ENCODE measurements at places on chromosomes 5 and 9.
A peak's percentile ranks its signal among the peaks of the same experiment; 100 is the strongest.

GRCh38 chr5:25891691-25892090, 1146.7 kb downstream of the CDH9 start:
- H3K36me3 ChIP-seq: no peaks in the 10 kb centered on the region
- no peaks in the 10 kb centered on the region for H3K4me1 ChIP-seq
- no peak for DNase-seq
- no peak overlapping the region for H3K4me3 ChIP-seq
- no peaks in the 10 kb centered on the region for H3K27me3 ChIP-seq

GRCh38 chr5:122702524-122702875, 72.4 kb upstream of the SNX2 start:
- H3K4me1 ChIP-seq: no peaks in the 10 kb centered on the region
- DNase-seq: no peak
- H3K4me3 ChIP-seq: no peak overlapping the region
- peaks cover 10% of the 10 kb centered on the region for H3K27me3 ChIP-seq
- H3K36me3 ChIP-seq: no peaks in the 10 kb centered on the region
- H3K27ac ChIP-seq: no peak overlapping the region

GRCh38 chr5:159181152-159181551, 28.2 kb downstream of the RNF145 start:
- H3K36me3 ChIP-seq: peaks cover 34% of the 10 kb centered on the region
- H3K4me1 ChIP-seq: peaks cover 41% of the 10 kb centered on the region
- H3K4me3 ChIP-seq: no peak overlapping the region
- DNase-seq: no peak

DNA sequence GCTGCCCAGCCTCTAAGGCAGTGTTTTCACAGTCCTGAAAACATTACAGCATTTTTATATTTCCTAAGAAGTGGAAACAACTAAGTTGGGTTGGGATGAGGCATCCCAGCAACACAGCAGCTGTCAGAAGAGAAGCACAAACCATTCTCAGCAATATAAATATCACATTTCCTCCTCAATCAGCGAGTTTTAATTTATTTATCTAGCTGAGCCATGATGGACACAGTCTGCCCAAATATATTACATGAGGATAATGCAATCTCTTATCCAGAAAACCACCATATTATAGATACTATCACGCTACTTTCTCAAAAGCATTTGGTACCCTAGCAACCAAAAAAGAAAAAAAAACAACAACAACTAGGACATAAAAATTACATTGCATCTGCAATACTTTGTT, 158.5 kb downstream of the FSTL4 start:
- H3K4me3 ChIP-seq: no peak overlapping the region
- H3K27ac ChIP-seq: no peak overlapping the region
- peaks cover 10% of the 10 kb centered on the region for H3K4me1 ChIP-seq
- no peaks in the 10 kb centered on the region for H3K36me3 ChIP-seq
- H3K27me3 ChIP-seq: peaks cover 21% of the 10 kb centered on the region
- DNase-seq: no peak

- H3K36me3 ChIP-seq: peaks cover 4% of the 10 kb centered on the region
- no peaks in the 10 kb centered on the region for H3K27me3 ChIP-seq
- H3K4me1 ChIP-seq: peaks cover 25% of the 10 kb centered on the region
- no peak for DNase-seq
- H3K27ac ChIP-seq: no peak overlapping the region
These were observed 45.5 kb upstream of the KIF2A start for GRCh38 chr5:62260513-62260912.

GRCh38 chr9:91415290-91415689, 8.3 kb downstream of the NFIL3 start:
- H3K4me3 ChIP-seq: no peak overlapping the region
- no peak for DNase-seq
- peaks cover 3% of the 10 kb centered on the region for H3K36me3 ChIP-seq
- H3K27ac ChIP-seq: peak overlapping the region; percentile 47
- peaks cover 1% of the 10 kb centered on the region for H3K27me3 ChIP-seq

GRCh38 chr9:6598249-6598725, 47.2 kb downstream of the GLDC start:
- no peaks in the 10 kb centered on the region for H3K36me3 ChIP-seq
- no peaks in the 10 kb centered on the region for H3K27me3 ChIP-seq
- no peak overlapping the region for H3K4me3 ChIP-seq
- DNase-seq: no peak
- no peak overlapping the region for H3K27ac ChIP-seq
- no peaks in the 10 kb centered on the region for H3K4me1 ChIP-seq

DNA sequence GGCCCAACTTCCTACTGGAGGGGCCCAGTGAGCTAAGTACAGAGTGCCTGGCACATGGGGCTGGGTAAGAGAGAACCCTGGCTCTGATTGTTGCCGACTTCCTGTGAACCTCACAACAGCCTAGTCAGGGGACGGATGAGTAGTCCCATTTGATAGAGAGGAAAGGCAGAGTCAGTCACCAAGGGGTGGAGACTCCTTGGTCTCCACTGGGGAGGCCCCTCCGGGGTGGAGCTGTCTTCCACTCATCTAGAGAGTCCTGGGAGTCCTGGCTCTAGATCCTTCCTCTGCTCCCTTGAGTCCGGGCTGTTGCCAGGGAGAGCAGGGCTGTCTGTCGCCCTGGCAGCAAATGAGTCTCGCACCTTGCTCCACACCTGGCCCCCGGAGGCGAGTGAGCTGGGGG, 8.0 kb downstream of the GRK6 start:
- H3K36me3 ChIP-seq: peaks cover 97% of the 10 kb centered on the region
- no peaks in the 10 kb centered on the region for H3K27me3 ChIP-seq
- peaks cover 50% of the 10 kb centered on the region for H3K4me1 ChIP-seq
- H3K27ac ChIP-seq: peak overlapping the region; percentile 83
- peak overlapping the region; percentile 51 for H3K4me3 ChIP-seq
- no peak for DNase-seq

DNA sequence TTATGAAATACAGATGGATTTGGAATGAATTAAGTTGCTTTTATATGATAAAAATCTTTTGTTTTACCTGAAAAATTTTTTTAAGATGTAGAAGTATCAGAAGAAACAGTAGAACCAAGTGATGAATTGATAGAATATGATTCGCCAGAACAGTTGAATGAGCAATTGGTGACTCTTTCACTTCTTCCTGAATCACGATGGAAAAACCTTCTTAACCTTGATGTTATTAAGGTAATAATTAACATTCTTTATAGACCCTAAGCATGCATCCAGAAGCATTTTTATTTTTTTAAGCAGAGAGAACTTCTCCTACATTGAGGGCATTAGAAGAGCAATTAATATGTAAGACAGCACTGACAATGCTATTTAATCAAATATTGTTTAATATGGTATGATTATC, 28.8 kb downstream of the WDR36 start:
- H3K27me3 ChIP-seq: no peaks in the 10 kb centered on the region
- H3K36me3 ChIP-seq: peaks cover 52% of the 10 kb centered on the region
- no peak overlapping the region for H3K27ac ChIP-seq
- no peak overlapping the region for H3K4me3 ChIP-seq

DNA sequence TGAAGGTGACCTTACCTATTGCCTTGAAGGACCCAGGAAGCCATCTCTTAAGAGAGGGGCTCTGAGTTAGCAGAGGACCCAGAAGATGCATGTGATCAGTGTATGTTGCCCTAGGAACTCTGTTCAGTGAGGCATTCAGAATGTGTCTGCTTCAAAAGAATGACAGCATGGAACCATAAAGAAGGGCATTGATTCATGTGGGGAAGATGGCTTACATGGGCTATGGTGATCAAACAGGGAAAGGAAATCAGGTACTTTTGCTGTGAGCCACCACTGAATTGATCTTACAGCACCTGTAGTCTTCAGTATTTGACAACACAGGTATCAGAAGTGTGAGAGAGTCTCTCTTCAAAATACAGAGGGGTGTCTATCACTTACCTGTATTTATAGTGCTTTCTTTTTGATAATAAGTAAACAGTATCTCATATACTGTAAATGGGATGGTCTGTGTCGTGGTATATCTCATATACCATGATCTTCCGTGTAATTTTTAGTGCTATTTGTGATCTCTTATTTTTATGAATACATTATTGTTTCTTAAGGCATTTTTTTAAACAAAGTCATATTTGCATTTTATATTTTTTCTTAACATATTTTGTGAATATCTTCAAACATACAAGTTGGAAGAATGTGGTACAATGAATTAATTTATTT, 57.0 kb downstream of the FOCAD start:
- no peak overlapping the region for H3K4me3 ChIP-seq
- DNase-seq: no peak
- H3K4me1 ChIP-seq: peaks cover 15% of the 10 kb centered on the region
- no peaks in the 10 kb centered on the region for H3K27me3 ChIP-seq
- peaks cover 5% of the 10 kb centered on the region for H3K36me3 ChIP-seq

DNA sequence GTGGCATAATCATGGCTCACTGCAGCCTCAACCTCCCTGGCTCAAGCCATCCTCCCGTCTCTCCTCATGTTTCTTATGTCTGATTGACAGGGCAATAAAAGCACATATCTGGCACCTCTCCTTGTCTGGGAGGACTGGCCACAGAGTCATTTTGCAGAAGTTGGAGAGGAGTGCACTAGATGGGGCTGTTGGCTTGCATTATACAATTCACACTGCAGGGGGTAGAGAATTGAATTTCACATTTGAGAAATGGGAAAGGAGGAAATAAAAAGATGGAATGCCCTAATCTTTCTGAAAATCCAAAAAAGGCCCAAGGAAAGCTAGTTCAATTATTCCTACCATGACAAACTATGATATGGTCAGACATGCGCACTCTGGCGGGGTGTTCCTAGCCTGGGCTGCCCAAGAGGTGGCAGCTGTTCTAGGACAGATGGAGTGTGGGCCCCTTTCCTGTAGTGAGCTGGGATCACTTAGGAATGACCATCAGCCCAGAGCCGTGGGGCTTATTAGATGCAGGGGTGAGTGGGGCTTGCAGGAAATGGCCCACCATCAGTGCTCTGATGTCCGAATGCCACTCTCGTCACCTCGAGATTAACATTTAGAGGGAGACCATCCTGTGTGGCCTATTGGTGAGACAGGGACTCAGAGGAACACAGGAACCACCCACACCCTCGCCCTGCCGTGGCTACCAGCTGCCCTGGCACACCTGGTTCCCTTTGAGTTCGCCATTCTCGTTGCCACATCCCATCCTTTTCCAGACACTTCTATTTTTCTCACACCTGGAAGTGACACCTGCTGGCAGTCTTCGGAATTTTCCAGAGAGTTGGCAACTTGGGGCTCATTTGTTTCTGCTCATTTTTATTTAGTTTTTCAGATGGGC, 21.8 kb upstream of the ANKRD18A start:
- H3K36me3 ChIP-seq: peaks cover 3% of the 10 kb centered on the region
- no peak for DNase-seq
- no peaks in the 10 kb centered on the region for H3K4me1 ChIP-seq
- no peak overlapping the region for H3K27ac ChIP-seq
- no peak overlapping the region for H3K4me3 ChIP-seq
- peaks cover 26% of the 10 kb centered on the region for H3K27me3 ChIP-seq

GRCh38 chr5:54521856-54522479, 4.4 kb downstream of the SNX18 start:
- no peak overlapping the region for H3K27ac ChIP-seq
- no peaks in the 10 kb centered on the region for H3K27me3 ChIP-seq
- H3K4me3 ChIP-seq: no peak overlapping the region
- peaks cover 15% of the 10 kb centered on the region for H3K36me3 ChIP-seq
- peaks cover 63% of the 10 kb centered on the region for H3K4me1 ChIP-seq
- DNase-seq: no peak

DNA sequence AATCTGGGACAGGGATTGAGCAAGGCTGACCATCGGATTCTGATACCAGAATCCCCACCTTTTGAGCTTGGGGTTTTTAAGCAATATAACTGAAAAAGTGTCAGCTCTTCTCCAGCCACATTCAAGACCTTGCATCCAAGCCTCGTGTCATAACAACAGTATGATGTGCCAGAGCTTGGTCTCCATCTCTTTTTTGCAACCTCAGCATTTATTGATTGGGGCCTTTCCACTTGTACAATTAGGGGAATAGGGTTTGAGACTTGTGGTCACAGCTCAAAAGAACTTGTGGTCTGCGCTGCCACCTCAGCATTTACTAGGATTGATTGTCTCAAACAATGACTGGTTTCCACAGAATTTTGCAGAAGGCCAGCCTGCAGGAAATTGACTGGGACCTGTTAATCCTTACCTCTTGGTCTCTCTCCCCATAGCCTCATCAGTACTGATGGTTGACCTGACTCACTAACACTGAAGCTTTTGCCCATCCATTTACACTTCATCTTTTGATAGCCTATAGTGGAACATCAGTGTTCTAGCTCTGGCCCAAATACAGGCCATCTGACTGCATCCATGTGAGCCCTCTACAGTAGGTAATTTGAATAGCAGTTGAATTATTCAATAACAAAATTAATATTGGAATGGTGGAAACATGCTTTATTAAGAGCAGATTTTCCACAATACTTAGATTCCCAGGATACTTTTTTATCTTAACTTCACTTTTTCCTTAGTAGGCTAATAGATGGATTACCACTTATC, 381.6 kb upstream of the PRR16 start:
- no peak overlapping the region for H3K27ac ChIP-seq
- DNase-seq: no peak

- H3K36me3 ChIP-seq: peaks cover 7% of the 10 kb centered on the region
- peaks cover 19% of the 10 kb centered on the region for H3K4me1 ChIP-seq
- no peak for DNase-seq
- peaks cover 93% of the 10 kb centered on the region for H3K27me3 ChIP-seq
- no peak overlapping the region for H3K27ac ChIP-seq
These were observed 2.3 kb upstream of the PAX5 start for GRCh38 chr9:37036371-37036775.

- no peaks in the 10 kb centered on the region for H3K36me3 ChIP-seq
- no peak overlapping the region for H3K4me3 ChIP-seq
- no peak overlapping the region for H3K27ac ChIP-seq
These were observed 48.1 kb upstream of the FCN1 start for GRCh38 chr9:134965851-134966250.

DNA sequence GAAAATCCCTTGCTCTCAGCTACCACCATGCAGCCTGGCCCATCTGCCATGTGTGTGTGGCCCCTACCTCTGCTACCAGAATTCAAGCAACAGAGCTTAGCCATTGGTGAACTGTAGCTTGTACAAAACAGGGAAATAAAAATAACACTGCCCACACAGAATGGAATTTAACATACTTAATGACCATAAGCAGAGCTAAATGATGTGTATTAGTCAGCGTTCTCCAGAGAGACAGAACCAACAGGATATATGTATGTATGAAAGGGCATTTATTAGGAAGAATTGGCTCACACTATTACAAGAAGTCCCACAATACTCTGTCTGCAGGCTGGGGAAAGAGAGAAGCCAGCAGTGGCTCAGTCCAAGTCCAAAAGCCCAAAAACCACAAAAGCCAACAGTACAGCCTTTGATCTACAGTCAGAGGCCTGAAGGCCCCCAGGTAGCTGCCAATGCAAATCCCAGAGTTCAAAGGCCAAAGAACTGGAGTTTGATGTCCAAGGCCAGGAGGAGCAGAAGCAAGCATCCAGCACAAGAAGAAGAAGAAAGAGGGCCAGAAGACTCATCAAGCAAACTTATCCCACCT, 318.8 kb downstream of the DNAH5 start:
- H3K4me3 ChIP-seq: no peak overlapping the region
- H3K4me1 ChIP-seq: no peaks in the 10 kb centered on the region
- no peaks in the 10 kb centered on the region for H3K36me3 ChIP-seq
- no peak overlapping the region for H3K27ac ChIP-seq
- DNase-seq: no peak
- H3K27me3 ChIP-seq: no peaks in the 10 kb centered on the region

DNA sequence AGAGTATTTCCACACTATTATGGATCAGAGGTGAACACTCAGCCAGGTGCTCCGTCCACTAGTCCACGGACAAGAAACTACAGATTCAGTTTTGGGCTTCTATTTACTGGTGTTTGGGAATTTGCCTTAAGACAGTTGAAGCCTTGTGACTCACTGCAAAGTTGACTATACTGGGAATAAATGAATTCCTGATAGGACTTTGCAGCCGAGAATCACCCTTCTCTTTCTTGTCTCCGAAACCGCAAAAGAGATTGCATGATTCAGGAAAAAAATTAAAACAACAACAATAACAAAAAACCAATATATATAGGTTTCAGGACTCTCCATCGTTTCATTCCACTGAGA, 716 bp downstream of the TMEM171 start:
- H3K36me3 ChIP-seq: peaks cover 16% of the 10 kb centered on the region
- DNase-seq: no peak
- H3K27me3 ChIP-seq: peaks cover 53% of the 10 kb centered on the region
- H3K27ac ChIP-seq: no peak overlapping the region
- peak overlapping the region; percentile 69 for H3K4me3 ChIP-seq
